ENCODE measurements at places on chromosomes 4 and X.

- DNase-seq, result peak; percentile 89
Measured at GRCh38 chr4:168832763-168833575, 177.1 kb downstream of the CBR4 start.

GRCh38 chrX:109739625-109740432, 6.8 kb upstream of the ACSL4 start:
- no peak for DNase-seq

GRCh38 chr4:51907006-51907669, 64.2 kb downstream of the DCUN1D4 start:
- no peak for DNase-seq

GRCh38 chr4:87848622-87849351, 16.0 kb downstream of the MEPE start:
- DNase-seq, result no peak

DNA sequence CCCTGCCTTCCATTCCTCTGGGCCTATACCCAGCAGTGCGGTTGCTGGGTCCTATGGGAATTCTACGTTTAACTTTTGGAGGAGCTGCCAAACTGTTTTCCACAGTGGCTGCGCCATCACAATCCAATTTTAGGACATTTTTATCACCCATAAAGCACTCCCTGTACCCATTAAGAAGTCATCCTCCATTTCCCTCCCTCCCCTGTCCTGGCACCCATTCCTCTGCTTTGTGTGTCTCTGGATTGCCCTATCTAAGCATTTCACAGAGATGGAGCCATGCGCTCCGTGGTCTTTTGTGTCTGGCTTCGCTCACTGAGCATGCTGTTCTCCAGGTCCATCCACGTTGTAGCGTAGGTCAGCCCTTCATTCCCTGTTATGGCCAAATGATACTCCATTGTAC, 1.7 kb upstream of the OPN1LW start:
- no peak for DNase-seq

GRCh38 chr4:127965803-127966175, 583 bp downstream of the ABHD18 start:
- peak; percentile 33 for DNase-seq

DNA sequence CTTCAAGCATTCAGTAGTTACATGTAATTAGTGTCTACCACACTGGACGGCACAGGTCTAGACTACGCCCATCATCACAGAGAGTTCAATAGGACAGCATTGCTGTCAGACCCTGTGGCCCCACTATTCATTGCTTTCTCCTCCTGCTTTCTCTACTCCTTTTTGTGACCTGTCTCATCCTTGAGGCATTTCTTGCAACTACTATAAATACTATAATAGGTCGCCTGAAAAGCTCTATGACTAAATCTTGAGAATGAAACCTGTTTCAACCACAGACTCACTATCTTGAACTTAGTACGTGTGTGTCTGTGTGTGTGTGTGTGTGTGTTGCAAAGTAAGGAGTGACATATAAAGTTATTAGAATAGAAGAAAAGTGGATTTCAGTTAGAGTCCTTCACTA, 252.9 kb upstream of the KLF3 start:
- no peak for DNase-seq

DNA sequence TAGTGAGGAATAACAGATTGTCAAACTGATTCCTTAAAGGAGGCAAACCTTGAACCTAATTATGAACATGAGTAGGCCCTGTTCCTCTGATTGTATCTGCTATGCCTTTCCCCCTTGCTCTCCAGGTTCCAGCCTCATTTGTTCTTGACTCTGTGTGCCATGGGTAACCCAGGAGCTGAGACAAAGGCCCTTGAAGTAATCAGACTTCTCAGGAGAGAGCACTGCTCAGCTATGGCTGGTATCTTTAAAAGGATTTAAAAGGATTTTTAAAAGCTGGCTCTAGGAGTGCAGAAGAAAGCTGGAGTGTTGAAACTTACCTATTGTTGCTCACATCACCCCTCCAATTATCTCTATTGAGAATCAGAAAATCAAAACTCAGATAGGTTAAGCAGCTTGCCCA, 1565.5 kb upstream of the AGA start:
- DNase-seq, result no peak

All from lower leg skin (tissue), 4 donors.